ENCODE measurements at places on chromosomes 4 and X. TPM values are rescaled to one million over a fixed set of nuclear protein-coding genes. Genes with fewer than 3 reads are reported as not detected.

GPC3 gene
- not detected for total RNA-seq

ATP8A1 gene
- total RNA-seq, result 11.5 TPM

GRCh38 chr4:87840149-87840548, 7.4 kb downstream of the MEPE start:
- no peak overlapping the region for H3K27ac ChIP-seq
- H3K36me3 ChIP-seq, result no peaks in the 10 kb centered on the region
- H3K4me1 ChIP-seq, result peaks cover 8% of the 10 kb centered on the region

- no peak for DNase-seq
- H3K4me1 ChIP-seq, result no peaks in the 10 kb centered on the region
- H3K27ac ChIP-seq, result no peak overlapping the region
- no peak overlapping the region for H3K4me3 ChIP-seq
- no peaks in the 10 kb centered on the region for H3K36me3 ChIP-seq
- H3K27me3 ChIP-seq, result no peaks in the 10 kb centered on the region
Measured at GRCh38 chr4:68466751-68467150, 19.5 kb downstream of the TMPRSS11E start.

GRCh38 chr4:53424280-53424679, 46.8 kb downstream of the FIP1L1 start:
- H3K36me3 ChIP-seq, result no peaks in the 10 kb centered on the region
- H3K27me3 ChIP-seq, result no peaks in the 10 kb centered on the region
- H3K4me1 ChIP-seq, result no peaks in the 10 kb centered on the region
- H3K4me3 ChIP-seq, result no peak overlapping the region
- H3K27ac ChIP-seq, result no peak overlapping the region

All from endothelial cell of umbilical vein (primary cell).